ENCODE measurements at places on chromosomes 12 and 14. TPM values are rescaled to one million over a fixed set of nuclear protein-coding genes. Genes with fewer than 3 reads are reported as not detected.
A peak's percentile ranks its signal among the peaks of the same experiment; 100 is the strongest.

DNA sequence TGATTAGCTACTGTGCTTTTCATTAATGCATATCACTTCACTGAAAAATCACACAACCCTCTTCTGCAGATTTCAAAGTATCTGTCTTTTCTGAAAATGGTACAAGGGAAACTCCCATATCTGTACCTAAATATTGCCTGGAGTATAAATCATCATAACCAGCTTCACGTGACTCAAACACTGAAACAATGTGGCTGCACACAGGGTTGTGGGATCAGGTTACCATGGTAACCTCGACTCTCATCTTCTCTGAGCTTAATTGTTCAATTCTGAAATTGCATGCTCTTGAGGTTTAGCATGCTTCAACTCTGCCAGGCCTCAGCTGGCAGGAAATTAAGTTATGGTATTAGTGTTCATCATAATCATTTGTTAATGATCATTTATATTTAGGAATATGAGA lies 77.5 kb upstream of the CPSF6 start:
- H3K4me3 ChIP-seq: no peak overlapping the region
- no peaks in the 10 kb centered on the region for H3K27me3 ChIP-seq
- H3K36me3 ChIP-seq: no peaks in the 10 kb centered on the region
- no peaks in the 10 kb centered on the region for H3K4me1 ChIP-seq

DNA sequence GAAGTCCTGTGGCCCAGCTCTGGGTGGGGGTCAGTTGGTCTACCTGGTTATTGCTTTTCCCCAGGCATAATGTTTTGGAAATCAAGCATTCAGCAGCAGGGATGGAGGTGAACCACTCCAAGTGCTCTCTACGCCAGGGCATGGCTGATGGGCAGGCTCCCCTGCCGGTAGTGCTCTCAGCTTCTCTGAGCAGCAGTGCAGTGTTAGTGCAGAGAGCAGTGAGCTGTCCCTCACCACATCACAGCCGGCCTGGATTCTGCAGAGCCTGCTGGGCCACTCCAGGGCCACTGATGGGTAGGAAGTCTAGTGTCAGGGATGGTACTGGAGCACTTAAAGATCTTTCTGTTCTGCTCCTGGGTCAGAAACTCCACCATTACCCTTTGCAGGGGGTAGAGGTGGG lies 151.1 kb downstream of the CALM1 start:
- DNase-seq: no peak
- H3K27me3 ChIP-seq: no peaks in the 10 kb centered on the region
- H3K27ac ChIP-seq: no peak overlapping the region
- H3K4me3 ChIP-seq: no peak overlapping the region
- no peaks in the 10 kb centered on the region for H3K36me3 ChIP-seq

GRCh38 chr12:107318806-107319532 lies 225.6 kb upstream of the CRY1 start:
- peaks cover 23% of the 10 kb centered on the region for H3K4me1 ChIP-seq
- peaks cover 19% of the 10 kb centered on the region for H3K36me3 ChIP-seq
- peak overlapping the region; percentile 91 for H3K4me3 ChIP-seq
- H3K27me3 ChIP-seq: peaks cover 75% of the 10 kb centered on the region

The JAG2 gene
- 17.6 TPM for total RNA-seq

The IQSEC3 gene
- total RNA-seq: not detected

GRCh38 chr12:124049451-124050094 lies 76.6 kb downstream of the ZNF664 start:
- H3K36me3 ChIP-seq: no peaks in the 10 kb centered on the region
- peaks cover 14% of the 10 kb centered on the region for H3K27me3 ChIP-seq
- H3K4me1 ChIP-seq: peaks cover 9% of the 10 kb centered on the region
- DNase-seq: no peak
- no peak overlapping the region for H3K4me3 ChIP-seq

DNA sequence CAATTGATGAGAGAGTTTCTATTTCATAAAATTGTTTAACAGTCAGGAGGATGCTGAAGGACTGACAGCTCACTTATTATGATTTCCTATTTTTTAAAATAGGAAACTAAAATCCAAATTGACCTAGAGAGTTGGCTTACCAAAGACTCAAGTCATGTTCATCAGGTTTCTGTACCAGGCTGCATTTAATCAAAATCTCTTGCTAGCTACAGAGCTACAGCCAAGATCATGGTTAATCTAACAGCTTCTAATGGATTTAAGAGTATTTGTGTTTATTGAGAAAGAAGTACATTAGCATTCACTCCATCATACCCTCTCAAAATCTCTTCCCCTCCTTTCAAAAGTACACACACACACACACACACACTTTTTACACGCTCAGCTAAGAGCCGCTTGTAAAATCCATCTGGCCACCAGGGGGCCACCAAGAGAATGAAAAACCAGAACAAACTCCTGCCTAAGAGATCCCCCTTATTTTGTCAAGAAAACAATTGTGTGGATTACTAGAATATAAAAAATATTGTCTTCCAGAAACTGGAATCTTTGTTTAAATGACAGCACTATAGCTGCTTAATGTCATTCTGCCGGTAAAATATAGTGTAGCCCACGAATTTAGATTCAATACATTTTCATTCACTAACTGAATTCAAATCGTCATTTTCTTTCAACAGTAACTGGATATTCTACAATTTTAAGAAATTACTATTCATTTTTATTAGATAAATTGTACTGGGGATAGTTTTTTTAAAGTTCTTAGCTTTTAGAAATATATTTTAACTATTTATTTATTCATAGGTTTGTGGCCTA lies 334.0 kb downstream of the BTG1 start:
- no peaks in the 10 kb centered on the region for H3K4me1 ChIP-seq
- H3K27me3 ChIP-seq: no peaks in the 10 kb centered on the region
- H3K27ac ChIP-seq: no peak overlapping the region
- H3K36me3 ChIP-seq: no peaks in the 10 kb centered on the region
- DNase-seq: peak; percentile 82

All from Calu3 (cell line).